ENCODE measurements at places on chromosomes 1 and 21.

- DNase-seq: no peak
These were observed 194.4 kb upstream of the TMEM51 start for GRCh38 chr1:14959059-14959694.

DNA sequence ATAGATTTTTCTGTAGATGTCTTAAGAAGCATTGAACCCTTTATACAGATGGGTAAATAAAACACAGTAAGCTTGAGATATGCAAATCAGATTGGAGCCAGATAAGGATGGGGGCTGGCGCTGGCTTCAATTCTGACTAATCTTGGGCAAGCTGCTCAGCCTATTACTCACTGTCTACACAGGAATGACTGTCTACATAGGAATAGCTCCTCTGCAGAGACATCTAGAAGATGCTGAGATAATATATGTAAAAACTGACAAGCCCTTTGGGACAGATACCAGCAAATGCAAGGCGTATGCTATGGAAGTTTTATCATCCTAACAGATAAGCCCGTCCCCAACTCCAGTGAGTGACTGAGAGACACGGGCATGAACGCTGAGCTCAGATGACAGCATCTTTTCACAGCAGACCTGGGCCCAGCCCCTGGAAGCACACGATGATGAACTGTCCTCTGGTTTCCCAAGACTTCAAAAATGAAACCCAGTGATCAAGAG is 1.7 kb downstream of the CLDN14 start:
- no peak for DNase-seq

DNA sequence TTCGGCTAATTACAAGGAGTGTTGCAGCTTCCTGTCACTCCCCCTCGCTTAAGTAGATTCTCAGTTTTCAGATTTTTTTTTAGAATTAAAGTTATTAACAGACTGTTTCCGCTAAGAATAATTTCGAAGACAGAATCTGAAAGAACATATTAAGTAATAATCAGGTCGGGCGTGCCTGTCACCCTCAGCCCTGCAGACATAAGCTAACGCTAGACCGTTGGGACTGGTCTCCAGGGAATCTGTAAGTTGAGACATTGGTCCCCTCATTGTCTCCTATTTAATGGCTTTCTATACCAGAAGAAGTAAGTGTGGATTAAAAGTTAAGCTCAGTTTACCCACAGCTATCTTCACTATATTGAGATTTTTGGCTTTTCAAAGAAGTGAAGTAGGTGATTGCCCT is 14.5 kb downstream of the NMNAT1 start:
- no peak for DNase-seq

DNA sequence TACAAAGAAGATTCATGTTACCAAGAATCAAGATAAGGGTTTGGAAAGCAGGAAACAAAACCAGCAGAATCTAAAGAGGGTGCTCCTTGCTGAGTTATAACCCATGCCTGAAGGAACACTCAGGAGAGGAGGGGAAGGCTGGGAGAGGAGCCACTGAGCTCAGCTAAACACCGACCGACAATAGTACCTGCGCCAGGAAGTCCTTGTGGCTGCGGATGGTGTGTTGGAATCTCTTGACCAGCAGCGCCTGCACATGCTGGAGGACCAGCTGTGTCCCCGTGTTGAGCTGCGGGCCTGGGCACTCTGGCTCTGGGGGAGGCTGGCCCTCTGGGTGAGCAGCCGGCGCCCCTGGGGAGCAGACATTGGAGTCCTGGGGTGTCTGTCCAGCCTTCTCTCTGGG is 89.4 kb downstream of the ABCA4 start:
- DNase-seq: no peak

DNA sequence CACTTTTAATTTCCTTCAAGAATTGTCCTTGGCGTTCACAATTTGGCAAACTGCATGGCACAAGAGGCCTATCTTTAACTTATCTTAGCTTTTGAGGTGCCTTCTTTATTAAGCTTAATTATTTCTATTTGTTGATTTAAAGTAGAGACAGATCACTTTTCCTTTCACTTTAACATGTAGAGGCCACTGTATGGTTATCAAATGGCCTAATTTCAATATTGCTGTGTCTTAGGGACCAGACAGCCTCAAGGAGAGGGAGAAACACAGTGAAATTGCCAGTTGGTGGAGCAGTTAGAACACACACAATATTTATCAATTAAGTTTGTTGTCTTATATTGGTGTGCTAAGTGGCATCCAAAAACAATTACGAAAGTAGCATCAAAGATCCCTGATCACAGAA is 1013.9 kb downstream of the KCNT2 start:
- no peak for DNase-seq

GRCh38 chr1:30518186-30518585 is 205.2 kb downstream of the MATN1 start:
- DNase-seq: no peak

GRCh38 chr1:65830306-65830705 is 37.6 kb downstream of the PDE4B start:
- DNase-seq: no peak

DNA sequence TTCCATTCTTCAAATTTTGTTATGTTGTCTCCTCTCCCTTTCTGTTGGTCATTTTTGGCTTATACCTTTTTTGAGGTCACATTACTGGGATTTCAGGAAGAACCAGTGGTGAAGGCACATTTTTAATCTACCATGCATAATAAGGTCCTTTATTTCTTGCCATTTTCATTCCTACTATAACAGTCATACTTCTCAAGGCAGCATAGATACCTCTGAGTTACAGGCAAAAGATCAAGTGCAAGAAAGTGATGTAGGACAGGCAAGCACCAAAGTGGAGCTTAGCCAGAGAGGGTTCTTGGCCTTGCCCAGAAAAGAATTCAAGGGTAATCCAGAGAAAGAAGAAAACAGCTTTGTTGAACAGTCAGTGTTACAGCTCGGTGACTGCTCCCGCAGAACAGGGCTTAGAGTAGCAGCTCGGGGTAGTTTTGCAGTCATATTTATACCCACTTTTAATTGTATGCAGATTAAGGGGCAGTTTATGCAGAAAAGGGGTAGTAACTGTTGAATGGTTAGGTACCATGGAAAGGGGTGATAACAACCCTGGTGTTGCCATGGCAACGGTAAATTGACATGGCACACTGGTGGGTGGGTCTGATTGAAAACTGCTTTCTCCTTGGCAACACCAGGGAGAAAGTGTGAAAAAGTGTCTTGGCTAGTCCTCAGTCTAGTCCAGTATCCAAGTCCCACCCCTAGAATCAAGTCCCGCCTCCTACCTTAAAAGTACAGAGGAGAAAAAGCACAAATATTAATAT is 39.6 kb upstream of the DOCK7 start:
- DNase-seq: no peak

GRCh38 chr1:231494439-231495110 is 33.9 kb upstream of the TSNAX start:
- DNase-seq: no peak

- no peak for DNase-seq
These were observed 414.2 kb downstream of the PTPRU start for GRCh38 chr1:29650476-29650875.
